ENCODE measurements at places on chromosomes 7 and 10. TPM values are rescaled to one million over a fixed set of nuclear protein-coding genes. Genes with fewer than 3 reads are reported as not detected.

The PPP1R9A gene
- polyA plus RNA-seq: 0.75 TPM

DNA sequence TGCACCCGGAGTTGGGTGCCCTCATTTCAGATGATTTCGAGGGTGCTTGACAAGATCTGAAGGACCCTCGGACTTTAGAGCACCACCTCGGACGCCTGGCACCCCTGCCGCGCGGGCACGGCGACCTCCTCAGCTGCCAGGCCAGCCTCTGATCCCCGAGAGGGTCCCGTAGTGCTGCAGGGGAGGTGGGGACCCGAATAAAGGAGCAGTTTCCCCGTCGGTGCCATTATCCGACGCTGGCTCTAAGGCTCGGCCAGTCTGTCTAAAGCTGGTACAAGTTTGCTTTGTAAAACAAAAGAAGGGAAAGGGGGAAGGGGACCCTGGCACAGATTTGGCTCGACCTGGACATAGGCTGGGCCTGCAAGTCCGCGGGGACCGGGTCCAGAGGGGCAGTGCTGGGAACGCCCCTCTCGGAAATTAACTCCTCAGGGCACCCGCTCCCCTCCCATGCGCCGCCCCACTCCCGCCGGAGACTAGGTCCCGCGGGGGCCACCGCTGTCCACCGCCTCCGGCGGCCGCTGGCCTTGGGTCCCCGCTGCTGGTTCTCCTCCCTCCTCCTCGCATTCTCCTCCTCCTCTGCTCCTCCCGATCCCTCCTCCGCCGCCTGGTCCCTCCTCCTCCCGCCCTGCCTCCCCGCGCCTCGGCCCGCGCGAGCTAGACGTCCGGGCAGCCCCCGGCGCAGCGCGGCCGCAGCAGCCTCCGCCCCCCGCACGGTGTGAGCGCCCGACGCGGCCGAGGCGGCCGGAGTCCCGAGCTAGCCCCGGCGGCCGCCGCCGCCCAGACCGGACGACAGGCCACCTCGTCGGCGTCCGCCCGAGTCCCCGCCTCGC is at the start of gene EGFR:
TSS of gene EGFR (plus strand) at position 657 of the 830 bp plus-strand sequence. CDS start 261 bp downstream, outside the sequence.
- DNase-seq: no peak

DNA sequence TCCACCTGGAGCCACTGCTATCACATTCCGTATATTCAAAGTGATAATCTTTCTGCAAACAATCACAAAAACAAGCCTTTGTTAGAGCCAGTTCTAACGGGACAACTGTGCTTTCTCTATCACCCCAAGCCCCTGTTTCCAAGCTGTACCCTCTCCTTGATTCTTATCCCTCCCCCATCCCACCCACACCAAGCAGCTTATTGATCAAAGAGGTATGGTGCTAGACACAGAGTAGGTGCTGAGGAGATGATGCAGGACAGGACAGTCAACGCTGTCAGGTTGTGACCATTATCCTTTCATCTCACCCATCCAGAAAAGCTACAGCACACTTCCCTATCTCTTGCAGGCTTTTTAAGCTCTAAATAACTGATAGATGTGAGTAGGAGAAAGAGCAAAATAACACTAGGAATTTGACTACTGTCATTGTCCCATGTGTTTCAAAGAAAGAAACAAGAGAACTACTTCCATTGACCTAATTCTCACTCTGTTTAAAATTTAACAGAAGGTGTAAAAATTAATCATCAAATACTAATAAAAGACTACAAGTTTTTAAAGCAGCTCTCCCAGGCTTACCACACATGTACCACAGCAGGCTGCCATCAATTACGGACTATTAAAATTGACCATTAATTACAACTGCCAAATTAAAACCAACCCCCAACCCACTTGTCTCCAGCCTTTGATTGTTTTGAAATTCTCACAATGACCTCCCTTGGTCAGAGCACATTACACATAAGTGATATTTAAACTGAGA is 94.3 kb downstream of the ELAPOR2 start:
- DNase-seq: no peak

DNA sequence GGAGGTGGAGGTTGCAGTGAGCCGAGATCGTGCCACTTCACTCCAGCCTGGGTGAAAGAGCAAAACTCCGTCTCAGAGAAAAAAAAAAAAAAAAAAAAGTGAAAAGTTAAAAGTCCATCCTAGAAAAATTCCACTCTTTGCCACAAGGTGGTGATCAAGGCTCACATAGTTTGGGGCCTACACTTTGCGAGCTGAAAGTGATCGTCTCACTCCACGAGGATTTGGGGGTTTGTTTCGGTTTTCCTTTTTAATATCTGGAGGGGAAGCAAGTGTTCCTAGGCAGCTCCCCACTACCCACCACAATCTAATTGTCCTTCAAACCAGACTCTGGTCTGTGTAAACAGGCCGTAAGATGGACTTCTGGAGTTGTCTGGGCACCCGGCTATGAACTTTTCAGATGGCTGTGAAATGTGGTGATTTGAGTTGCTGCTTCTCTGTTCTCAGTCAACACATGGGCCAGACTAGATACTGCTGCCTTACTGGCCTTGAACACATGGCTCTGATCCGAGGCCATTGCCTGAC is 27.1 kb downstream of the PRLHR start:
- DNase-seq: peak; percentile 77

DNA sequence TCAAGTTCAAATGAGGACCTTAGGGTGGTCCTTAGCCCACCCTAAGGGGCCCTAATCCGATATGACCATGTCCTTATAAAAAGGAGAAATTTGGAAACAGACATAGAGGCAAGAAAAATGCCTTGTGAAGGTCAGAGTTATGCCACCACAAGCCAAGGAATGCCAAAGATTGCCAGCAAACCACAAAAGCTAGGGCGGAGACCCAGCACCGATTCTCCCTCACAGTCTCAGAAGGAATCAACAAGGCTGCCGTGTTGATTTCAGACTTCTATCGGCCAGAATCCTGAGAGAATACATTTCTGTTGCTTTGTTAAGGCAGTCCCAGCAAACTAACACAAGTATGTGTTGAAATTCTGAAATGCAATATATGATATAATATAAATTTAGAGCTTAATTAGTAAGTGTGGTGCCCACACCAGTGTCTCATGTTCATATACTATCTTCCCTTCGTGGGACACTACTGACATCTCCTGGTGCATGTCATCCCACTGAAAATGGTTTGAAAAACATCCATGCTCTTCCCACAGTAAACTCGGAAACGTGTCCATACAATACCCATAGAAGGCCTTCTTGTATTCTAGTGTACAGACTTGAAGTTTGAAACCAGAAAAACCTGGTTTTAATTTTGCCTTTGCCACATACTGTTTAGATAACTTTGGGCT is 349.0 kb downstream of the TNS3 start:
- no peak for DNase-seq

- DNase-seq: no peak
Measured at GRCh38 chr7:33410266-33410665, 280.9 kb downstream of the BBS9 start.

Measured in naive thymus-derived CD8-positive, alpha-beta T cell (primary cell).